Cardiac atrium fibroblast (primary cell): ENCODE measurements at places on chromosomes 2 and 18. TPM values are rescaled to one million over a fixed set of nuclear protein-coding genes. Genes with fewer than 3 reads are reported as not detected.

CCL20 gene
- total RNA-seq: 0.54 and 0.65 TPM in 2 replicates

CMPK2 gene
- total RNA-seq: 0.18 and 3.6 TPM in 2 replicates

PDCD1 gene
- not detected in 2 replicates for total RNA-seq

MOGAT1 gene
- total RNA-seq: not detected in 2 replicates

PIEZO2 gene
- total RNA-seq: 3.1 and 25.8 TPM in 2 replicates

CNGA3 gene
- not detected in 2 replicates for total RNA-seq

CDK15 gene
- not detected in 2 replicates for total RNA-seq

TRPM8 gene
- not detected in 2 replicates for total RNA-seq

STK17B gene
- total RNA-seq: 17.7 and 20.1 TPM in 2 replicates

SCTR gene
- total RNA-seq: not detected in 2 replicates

ERMN gene
- not detected in 2 replicates for total RNA-seq

TMEM200C gene
- not detected in 2 replicates for total RNA-seq

FAM110C gene
- not detected in 2 replicates for total RNA-seq

SNORC gene
- not detected in 2 replicates for total RNA-seq

HOXD13 gene
- not detected in 2 replicates for total RNA-seq

KCNG2 gene
- total RNA-seq: 2.3 and 9.7 TPM in 2 replicates

KLHL30 gene
- total RNA-seq: not detected in 2 replicates

ZNF513 gene
- total RNA-seq: 4.0 and 6.2 TPM in 2 replicates

LYPD1 gene
- 0.72 and 1.1 TPM in 2 replicates for total RNA-seq

GKN2 gene
- not detected in 2 replicates for total RNA-seq

SLC23A3 gene
- total RNA-seq: 0.16 TPM in 1 of 2 replicates, not detected in the other

KCNE4 gene
- 10.7 and 19.1 TPM in 2 replicates for total RNA-seq

DIPK1C gene
- total RNA-seq: not detected in 2 replicates

CRYBA2 gene
- not detected in 2 replicates for total RNA-seq

TMEM18 gene
- 26.0 and 27.2 TPM in 2 replicates for total RNA-seq

KCNIP3 gene
- total RNA-seq: 4.4 and 10.3 TPM in 2 replicates

ZC3H8 gene
- total RNA-seq: 3.2 and 3.6 TPM in 2 replicates

CCDC74A gene
- 2.8 and 4.0 TPM in 2 replicates for total RNA-seq

TEX44 gene
- total RNA-seq: not detected in 2 replicates

IL1R1 gene
- total RNA-seq: 258 and 301 TPM in 2 replicates

RAD51AP2 gene
- total RNA-seq: not detected in 2 replicates

ASB18 gene
- not detected in 2 replicates for total RNA-seq

PAX8 gene
- under 0.01 TPM in 1 of 2 replicates, not detected in the other for total RNA-seq

TMEM198 gene
- 5.4 and 5.8 TPM in 2 replicates for total RNA-seq

MC2R gene
- total RNA-seq: not detected in 2 replicates

SCN1A gene
- not detected in 2 replicates for total RNA-seq

CASP10 gene
- 5.2 and 9.7 TPM in 2 replicates for total RNA-seq

CTAGE1 gene
- total RNA-seq: 0.16 TPM in 1 of 2 replicates, not detected in the other

BOK gene
- 64.0 and 78.2 TPM in 2 replicates for total RNA-seq

ALMS1 gene
- total RNA-seq: 9.0 and 14.4 TPM in 2 replicates

SCLY gene
- 9.9 and 14.6 TPM in 2 replicates for total RNA-seq

OSBPL1A gene
- total RNA-seq: 22.2 and 34.5 TPM in 2 replicates

PROKR1 gene
- not detected in 2 replicates for total RNA-seq

TBC1D8 gene
- 9.4 and 17.5 TPM in 2 replicates for total RNA-seq

ARHGEF33 gene
- total RNA-seq: 0.18 and 0.32 TPM in 2 replicates

D2HGDH gene
- total RNA-seq: 13.0 and 14.6 TPM in 2 replicates

HMSD gene
- total RNA-seq: not detected in 2 replicates

C1QL2 gene
- total RNA-seq: not detected in 2 replicates

CCNYL1 gene
- 22.6 and 48.4 TPM in 2 replicates for total RNA-seq

NYAP2 gene
- not detected in 2 replicates for total RNA-seq

COX7A2L gene
- total RNA-seq: 191 and 239 TPM in 2 replicates

GAL3ST2 gene
- total RNA-seq: not detected in 2 replicates

ANKRD23 gene
- total RNA-seq: 0.32 TPM in 1 of 2 replicates, not detected in the other

COPS8 gene
- total RNA-seq: 201 and 294 TPM in 2 replicates
